ENCODE measurements at places on chromosomes 13 and 19. TPM values are rescaled to one million over a fixed set of nuclear protein-coding genes. Genes with fewer than 3 reads are reported as not detected.

- DNase-seq = no peak
Observed at GRCh38 chr13:44972956-44973581, 16.2 kb downstream of the NUFIP1 start.

DNA sequence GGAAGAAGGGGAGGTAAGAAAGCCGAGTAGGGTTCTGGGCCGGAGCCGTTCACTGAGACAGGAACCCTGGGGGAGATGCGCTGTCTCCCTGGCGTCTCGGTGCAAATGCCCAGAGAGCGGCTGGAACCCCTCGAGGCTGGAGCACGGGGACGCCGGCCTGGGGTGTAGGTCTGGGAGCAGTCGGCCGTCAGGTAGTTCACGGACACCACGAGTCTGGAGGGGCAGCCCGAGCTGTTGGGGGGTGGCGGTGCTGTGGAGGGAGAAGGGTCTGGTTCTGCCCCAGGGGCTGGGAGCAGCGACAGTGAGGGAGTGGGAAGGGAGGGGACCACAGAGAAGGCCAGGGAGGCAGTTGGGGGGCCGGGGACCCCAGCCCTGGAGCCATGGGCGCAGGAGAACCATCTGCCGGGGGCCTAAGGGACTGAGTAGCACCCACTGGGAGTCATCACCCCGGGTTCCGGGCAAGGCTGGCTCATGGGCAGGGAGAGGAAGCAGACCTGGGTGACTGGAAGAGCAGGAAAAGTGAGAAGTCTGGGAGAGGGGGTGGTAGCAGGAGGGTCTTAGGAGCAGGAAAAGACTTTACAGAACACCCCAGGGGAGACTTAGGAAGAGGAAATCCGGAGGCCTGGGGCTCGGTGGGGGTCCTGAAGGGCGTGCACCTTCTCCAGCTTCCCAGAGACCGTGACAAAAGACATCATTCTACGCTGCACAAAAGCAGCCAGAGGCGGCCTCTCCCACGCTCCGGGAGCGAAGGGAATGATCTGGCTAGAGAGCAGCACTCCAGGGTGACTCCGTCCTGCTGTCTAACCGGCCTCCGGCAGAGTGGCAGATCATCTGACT is 173.1 kb upstream of the SOX1 start:
- DNase-seq = no peak

C1QTNF9B gene
- polyA plus RNA-seq = 1.5 TPM

UGGT2 gene
- 55.9 TPM for polyA plus RNA-seq

PTGIR gene
- 2.2 TPM for polyA plus RNA-seq

GRCh38 chr13:25765266-25765665 is 286.6 kb downstream of the SHISA2 start:
- no peak for DNase-seq

DNA sequence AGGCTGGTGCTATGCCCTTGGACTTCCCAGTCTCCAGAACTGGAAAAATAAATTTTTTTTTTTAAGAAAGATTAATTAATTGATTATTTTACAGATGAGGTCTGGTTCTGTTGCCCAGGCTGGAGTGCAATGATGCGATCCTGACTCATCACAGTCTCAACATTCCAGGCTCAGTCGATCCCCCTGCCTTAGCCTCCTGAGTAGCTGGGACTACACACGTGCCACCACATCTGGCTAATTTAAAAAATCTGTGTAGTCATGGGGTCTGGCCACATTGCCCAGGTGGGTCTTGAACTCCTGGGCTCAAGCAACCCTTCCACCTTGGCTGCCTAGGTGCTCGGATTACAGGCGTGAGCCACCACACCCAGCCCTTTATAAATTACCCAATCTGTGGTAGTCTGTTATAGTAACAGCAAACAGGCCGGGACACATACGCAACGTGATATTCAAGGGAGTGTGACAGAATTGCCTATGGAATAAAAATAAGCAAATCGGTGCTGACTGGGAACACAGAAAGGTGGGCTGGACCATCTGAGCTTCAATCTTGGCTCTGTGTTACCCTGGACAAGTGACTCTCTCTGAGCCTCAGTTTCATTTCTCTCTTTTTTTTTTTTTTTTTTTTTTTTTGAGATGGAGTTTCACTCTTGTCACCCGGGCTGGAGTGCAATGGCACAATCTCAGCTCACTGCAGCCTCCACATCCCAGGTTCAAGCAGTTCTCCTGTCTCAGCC is 42.8 kb downstream of the PIN1 start:
- DNase-seq = no peak

- no peak for DNase-seq
Observed at GRCh38 chr13:101728615-101729014, 276.1 kb downstream of the ITGBL1 start.

GRCh38 chr19:38375098-38375493 is 725 bp downstream of the PSMD8 start:
- no peak for DNase-seq

DNA sequence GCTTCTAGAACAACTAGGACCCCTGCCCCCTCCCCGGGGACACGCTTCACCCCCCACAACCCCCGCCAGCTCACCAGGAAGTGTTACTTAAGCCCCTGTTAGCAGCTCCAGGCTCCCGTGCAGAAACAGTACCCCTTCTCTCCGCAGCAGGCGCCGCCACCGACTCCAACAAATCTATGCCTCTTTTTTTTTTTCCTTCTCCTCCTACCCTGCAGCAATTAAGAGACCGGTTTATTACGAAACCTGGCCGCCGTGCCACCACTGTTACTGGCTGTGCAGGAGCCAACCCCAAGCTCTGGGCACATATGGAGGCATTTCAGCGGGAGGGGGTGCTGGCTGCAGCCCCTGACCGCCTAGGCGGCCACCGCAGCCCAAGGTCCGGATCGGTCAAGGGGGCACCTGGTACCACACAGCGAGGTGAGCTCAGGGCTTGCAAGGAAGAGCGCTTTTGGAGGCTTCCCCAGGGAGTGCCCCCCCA is 2.4 kb downstream of the GADD45B start:
- DNase-seq = no peak

MATK gene
- polyA plus RNA-seq = 2.1 TPM

DNA sequence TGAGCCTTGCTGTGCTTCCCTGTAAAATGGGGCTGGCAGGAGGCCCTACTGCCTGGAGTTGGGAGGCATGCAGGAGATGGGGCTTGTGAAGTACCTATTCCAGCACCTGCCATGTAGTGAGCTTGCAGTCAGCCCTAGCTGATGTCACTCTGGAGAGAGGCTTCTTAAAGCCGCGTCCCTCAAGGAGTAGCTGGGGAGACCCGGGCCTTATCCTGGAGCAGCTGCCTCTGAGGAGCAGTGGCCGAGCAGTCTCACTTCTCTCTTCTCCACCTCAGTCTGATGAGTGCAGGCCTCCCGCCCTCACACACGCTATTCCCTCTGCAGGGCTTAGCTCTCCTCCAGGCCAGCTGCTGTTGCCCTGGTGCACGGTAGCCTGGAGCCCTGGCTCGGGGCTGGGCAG is 18.0 kb downstream of the CLASRP start:
- DNase-seq = no peak

DNA sequence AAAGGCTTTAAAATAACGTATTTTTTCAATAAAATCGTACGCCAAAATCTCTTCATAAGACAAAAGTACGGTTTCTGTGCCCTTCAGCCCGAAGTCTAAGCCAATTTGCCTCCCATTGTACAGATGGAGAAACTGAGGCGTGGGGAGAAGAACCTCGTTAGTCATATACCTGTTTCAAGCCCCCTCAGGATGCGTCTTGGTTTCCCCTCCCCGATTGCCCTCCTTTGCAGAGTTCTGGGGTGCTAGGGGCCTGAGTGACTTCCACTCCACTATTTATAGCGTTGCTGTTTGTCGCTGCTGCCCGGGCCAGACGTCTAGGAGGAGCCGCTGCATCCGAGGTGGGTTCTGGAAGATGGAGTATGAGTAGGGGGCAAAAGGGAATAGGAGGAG is 2.3 kb upstream of the LTBP4 start:
- no peak for DNase-seq

DNA sequence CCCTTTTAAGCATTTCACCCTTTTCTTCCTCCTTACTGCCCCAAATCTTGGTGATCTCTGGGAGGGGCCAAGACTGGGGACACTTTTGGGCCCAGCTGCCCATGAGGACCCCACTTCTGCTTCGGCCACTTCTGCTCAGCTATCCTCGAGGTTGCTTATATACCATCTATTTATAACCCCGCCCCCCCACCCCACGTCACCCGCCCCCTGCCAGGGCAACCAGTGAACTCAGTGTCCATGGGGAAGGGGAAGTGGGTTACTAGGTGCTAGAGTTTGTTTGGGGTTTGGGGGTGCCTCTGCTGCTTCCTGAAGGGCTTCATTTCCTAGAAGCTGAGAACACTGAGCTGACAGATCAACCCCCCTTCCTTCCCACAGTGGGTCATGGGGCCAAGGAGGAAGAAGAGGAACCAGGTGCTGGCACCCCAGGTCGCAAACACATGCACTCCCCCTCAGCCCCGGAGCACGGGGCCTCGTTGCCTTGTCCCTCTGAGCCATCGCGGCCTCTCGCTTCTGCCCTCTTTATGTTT is 6.1 kb upstream of the ADGRE5 start:
- no peak for DNase-seq

DNA sequence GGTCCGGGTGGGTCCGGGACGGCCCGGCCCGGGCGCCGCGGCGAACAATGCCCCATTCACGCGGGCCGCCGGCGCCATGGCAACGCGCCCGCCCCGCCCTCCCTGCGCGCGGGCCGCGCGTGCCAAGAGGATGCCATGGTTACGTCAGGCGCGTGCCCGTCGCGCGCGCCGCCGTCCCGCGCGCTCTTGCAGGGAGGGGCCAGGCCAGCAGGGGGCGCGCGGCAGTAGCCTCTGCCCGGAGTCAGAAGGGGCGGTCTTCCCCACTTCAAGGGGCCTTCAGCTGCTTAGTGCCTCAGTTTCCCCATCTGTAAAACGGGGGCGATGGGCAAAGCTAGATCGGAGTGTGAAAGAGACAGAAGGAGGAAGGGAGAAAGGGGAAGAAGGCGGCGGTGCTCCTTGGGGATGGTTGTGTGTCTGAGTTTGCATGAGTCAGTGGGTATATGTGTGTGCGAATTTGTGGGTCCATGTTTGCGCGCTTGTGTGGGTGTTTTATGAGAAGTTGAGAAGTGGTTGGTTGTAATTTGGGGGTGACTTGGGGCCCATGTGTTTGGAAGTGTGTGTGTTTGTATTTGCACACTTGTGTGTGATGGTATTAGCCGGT is 11.6 kb upstream of the NFIX start:
- no peak for DNase-seq

DNA sequence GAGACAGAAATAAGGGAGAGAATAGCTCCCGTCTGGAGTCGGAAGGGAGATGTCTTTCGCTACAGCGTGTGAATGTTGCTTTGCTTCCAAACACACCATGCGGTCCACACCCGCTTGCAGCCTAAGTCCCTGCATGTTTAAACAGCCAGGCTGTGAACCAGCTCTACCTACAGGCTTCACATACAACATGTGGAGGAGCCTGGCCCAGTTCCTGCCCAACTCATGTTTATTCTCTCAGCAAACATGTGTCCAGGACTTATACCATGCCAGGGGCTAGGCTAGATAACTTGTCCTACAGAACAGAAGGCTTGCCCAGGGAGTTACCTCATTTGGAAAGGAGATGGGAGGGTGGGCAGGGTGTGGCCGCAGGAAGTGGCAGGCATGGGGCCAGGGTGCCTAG is 181.5 kb downstream of the FOXO1 start:
- DNase-seq = no peak

DNA sequence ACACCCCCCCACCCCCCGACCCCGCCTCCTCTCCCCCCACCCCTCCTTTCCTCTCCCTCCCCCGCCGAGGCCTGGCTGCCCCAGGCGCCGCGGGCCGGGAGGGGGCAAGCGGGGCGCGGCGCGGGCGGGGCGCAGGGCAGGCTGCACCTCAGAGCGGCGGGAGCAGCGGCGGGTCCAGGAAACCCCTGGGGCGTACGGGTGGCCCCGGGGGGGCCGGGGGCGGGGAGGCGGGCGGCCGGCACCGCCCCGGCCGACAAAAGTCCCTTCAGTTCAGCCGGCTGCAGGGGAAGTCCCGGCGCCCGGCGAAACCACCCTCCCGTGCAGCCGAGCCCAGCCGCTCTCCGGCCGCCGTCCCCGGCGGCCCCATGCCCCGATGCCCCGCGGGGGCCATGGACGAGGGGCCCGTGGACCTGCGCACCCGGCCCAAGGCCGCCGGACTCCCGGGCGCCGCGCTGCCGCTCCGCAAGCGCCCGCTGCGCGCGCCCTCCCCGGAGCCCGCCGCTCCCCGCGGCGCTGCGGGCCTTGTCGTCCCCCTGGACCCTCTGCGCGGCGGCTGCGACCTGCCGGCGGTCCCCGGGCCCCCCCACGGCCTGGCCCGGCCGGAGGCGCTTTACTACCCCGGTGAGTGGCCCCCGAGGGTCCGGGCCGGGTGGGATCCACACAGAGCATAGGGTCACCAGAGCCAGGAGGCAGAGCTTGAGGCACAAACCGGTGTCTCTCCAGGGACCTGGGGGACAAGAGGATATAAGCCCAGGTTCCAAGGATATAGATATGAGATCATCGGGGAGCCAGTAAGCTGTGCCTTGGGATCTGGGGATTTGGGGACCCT is at the start of gene BCL3:
BCL3 (plus strand) TSS at position 283 of the 829 bp plus-strand sequence; CDS start at position 366, 83 bp downstream.
- DNase-seq = no peak

GRCh38 chr19:5424192-5424973 is 30.8 kb upstream of the ZNRF4 start:
- DNase-seq = no peak

GRCh38 chr19:38170334-38170733 is 53.7 kb downstream of the DPF1 start:
- no peak for DNase-seq

NLRP11 gene
- 0.16 TPM for polyA plus RNA-seq

GRCh38 chr19:32367948-32368536 is 22.6 kb downstream of the ZNF507 start:
- no peak for DNase-seq

DNA sequence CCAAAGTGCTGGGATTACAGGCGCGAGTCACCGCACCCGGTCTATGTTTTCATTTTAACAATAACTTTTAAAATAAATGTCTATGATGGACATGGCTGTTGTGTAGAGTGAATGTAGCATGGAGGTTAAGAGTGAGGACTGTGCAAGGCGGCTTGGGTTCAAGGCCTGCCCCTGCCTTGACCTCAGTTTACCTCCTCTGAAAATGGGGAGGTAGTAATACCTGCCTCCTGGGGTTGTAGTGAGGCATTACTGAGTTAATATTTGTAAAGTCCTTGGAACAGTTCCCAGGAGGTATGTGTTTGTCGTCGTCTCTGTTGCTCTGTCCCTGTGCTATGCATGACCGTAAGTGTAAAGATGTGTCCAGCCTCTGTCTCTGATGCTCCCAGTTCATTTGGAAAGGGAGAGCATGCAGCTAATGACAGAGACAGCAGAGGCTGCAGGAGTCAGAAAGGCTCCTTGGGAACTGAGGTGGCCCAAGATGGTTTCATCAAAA is 9.4 kb downstream of the GARRE1 start:
- DNase-seq = no peak

RNF17 gene
- polyA plus RNA-seq = not detected

ZNF865 gene
- 8.9 TPM for polyA plus RNA-seq
